T-helper 1 cell treated with Interleukin-12 subunit alpha and Interleukin-12 subunit beta and Interleukin-4 antibody, amounts not matched to agents 30 ng/mL and 1 ng/mL, for 36 hours (primary cell): ENCODE measurements at places on chromosomes 3 and 15. TPM values are rescaled to one million over a fixed set of nuclear protein-coding genes. Genes with fewer than 3 reads are reported as not detected.

The HDAC11 gene
- 0.90 and 0.96 TPM in 2 replicates for total RNA-seq

The ARHGEF26 gene
- total RNA-seq = 0.07 TPM in 2 replicates

The SQOR gene
- 124 and 131 TPM in 2 replicates for total RNA-seq

The DZIP3 gene
- 8.6 and 9.8 TPM in 2 replicates for total RNA-seq

The ISLR gene
- not detected in 2 replicates for total RNA-seq

The FXR1 gene
- total RNA-seq = 118 and 121 TPM in 2 replicates

The SMCO1 gene
- total RNA-seq = not detected in 2 replicates

The NAALADL2 gene
- not detected in 2 replicates for total RNA-seq

The TTC14 gene
- 67.4 and 67.7 TPM in 2 replicates for total RNA-seq

The FILIP1L gene
- total RNA-seq = 15.7 and 16.8 TPM in 2 replicates

The GOLGA8M gene
- 2.9 and 3.8 TPM in 2 replicates for total RNA-seq

The GLDN gene
- not detected in 2 replicates for total RNA-seq

The KLHL40 gene
- not detected in 2 replicates for total RNA-seq

The C15orf39 gene
- 117 and 122 TPM in 2 replicates for total RNA-seq

The EXD1 gene
- total RNA-seq = not detected in 2 replicates

The MUC4 gene
- 0.49 and 0.68 TPM in 2 replicates for total RNA-seq

The IQCF5 gene
- total RNA-seq = not detected in 2 replicates

The OXSM gene
- 11.6 and 11.8 TPM in 2 replicates for total RNA-seq

The C2CD4A gene
- not detected in 2 replicates for total RNA-seq

The ITIH1 gene
- not detected in 2 replicates for total RNA-seq

The ADPRH gene
- 3.9 and 5.8 TPM in 2 replicates for total RNA-seq

The FBXL22 gene
- total RNA-seq = 0.47 and 1.1 TPM in 2 replicates

The ROBO1 gene
- 0.15 and 0.93 TPM in 2 replicates for total RNA-seq

The SOX14 gene
- not detected in 2 replicates for total RNA-seq

The TMEM212 gene
- not detected in 2 replicates for total RNA-seq

The CLDN18 gene
- total RNA-seq = not detected in 2 replicates

The CACNA2D2 gene
- 1.7 and 1.8 TPM in 2 replicates for total RNA-seq

The NECTIN3 gene
- 6.0 and 6.2 TPM in 2 replicates for total RNA-seq

The POTEB3 gene
- total RNA-seq = not detected in 2 replicates

The GPR87 gene
- total RNA-seq = 0.22 and 0.42 TPM in 2 replicates

The SCN11A gene
- total RNA-seq = 0.07 and 0.12 TPM in 2 replicates

The TXNRD3 gene
- 0.24 and 0.81 TPM in 2 replicates for total RNA-seq

The ABI3BP gene
- not detected in 2 replicates for total RNA-seq

The HRG gene
- not detected in 2 replicates for total RNA-seq

The STXBP5L gene
- not detected in 2 replicates for total RNA-seq

The TEX55 gene
- not detected in 2 replicates for total RNA-seq

The APBA2 gene
- total RNA-seq = 4.4 and 5.8 TPM in 2 replicates

The LYZL4 gene
- not detected in 2 replicates for total RNA-seq

The SLC38A3 gene
- not detected in 2 replicates for total RNA-seq

The LDHAL6B gene
- total RNA-seq = not detected in 2 replicates

The GPR176 gene
- total RNA-seq = 0.10 and 0.20 TPM in 2 replicates

The PPP1R14D gene
- total RNA-seq = not detected in 2 replicates
